Stimulated activated CD4-positive, alpha-beta T cell treated with anti-CD3 and anti-CD28 coated beads, Interleukin-1b, Interleukin-23, amount 100 ng/mL, for 24 hours (primary cell): ENCODE measurements at places on chromosomes 7 and 10.
A peak's percentile ranks its signal among the peaks of the same experiment; 100 is the strongest.

- DNase-seq, result no peak
These were observed 367.2 kb downstream of the FGFR2 start for GRCh38 chr10:121231079-121231478.

DNA sequence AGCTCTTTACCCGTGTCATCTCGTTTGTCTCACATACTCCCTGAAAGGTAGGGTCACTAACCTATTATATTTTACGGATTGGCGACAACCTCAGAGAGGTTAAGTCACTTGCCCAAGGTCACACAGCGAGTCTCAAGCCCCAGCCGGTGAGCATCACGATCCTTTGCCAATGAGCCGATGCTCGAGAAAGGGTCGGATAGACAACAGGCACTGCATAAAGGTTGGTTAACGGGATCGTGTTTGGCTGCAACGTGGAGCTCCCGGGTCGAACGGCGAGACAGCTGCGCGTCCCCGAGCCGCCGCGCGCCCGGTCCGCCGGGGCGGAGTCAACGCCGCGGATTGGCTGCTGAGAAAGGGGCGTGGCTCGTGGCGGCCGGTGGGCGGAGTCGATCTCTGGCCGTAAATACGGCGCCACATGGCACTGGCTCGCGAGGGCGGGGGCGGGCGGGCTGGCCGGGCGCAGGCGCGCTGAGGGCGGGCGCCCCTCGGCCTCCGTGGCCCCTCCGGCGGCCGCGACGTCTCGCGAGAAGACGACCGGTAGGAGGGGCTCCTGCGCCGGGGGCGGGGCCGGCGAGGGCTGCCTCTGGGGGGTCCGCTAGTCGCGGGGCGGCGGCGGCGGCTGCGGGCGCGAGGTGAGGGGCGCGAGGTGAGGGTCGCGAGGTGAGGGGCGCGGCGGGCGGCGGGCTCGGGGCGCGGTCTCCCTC is at the start of gene CHST12:
Gene CHST12, plus strand, starts transcription at position 598 of the 704 bp plus-strand sequence. CDS start 29,029 bp downstream, outside the sequence.
- peak; percentile 85 for DNase-seq

- no peak for DNase-seq
These were observed 18.1 kb downstream of the ADRB1 start for GRCh38 chr10:114061789-114062188.

DNA sequence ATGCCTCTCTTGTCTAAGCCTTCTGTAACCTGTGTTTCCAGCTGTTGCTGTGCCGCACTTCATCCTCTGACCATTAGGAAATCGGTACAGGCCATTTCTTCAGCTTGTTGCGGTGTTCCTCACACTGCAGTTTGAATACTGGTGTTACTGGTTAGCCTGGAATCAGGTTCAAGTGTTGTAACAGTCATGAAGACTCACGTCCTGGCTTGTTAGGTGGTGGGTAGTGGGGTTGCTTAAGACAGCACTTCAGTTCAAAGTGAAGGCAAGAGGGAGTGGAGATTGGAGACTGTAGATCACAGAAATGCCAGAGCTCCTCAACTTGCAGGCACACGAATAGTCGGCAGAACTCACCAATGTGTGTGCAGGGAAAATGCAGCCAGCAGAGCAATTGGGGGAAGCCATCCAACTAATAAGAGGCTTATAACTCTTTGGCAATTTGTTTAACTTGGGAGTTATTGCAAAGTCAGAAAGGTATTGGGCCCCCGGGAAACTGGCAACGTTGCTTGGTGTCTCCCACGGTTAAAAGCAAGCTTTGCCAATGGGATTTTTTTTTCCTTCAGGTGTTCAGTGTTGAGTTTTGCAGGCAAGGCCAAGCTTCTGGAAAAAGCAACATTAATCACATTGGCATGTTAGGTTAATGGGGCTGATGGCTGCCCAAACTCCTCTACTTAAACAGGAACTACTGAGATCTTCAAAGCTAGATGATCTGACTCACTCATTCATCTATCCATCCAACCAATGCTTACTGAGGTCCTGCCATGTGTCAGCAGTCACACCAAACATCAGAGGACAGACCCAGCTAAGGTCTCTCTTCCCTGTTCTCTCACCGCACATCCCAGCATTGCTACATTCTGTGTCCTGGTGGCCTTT is 380.9 kb downstream of the GATA3 start:
- DNase-seq, result no peak

GRCh38 chr10:10778959-10779358 is 238.7 kb upstream of the CELF2 start:
- DNase-seq, result no peak

- no peak for DNase-seq
These were observed 925.1 kb upstream of the CELF2 start for GRCh38 chr10:10092581-10092980.

DNA sequence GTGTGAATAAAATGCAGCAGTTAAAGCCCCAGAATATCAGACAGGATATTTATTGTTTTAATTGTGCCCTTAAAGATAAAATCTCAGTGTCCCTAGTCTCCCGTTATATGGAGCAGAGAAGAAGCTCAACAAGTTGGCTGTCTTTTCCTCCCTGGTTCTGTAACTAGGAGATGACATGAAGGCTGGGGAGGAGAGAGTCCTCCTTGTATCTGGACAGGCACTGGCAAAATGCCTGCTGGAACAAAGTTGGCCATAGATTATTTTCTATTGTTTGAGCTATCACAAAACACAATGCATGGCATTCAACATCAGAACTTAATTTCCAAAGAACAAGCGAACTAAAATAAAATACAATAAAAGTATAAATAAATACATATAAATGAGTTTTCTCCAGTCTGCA is 694.9 kb upstream of the KCND2 start:
- DNase-seq, result no peak

GRCh38 chr10:4053940-4054339 is 268.9 kb upstream of the KLF6 start:
- DNase-seq, result no peak

DNA sequence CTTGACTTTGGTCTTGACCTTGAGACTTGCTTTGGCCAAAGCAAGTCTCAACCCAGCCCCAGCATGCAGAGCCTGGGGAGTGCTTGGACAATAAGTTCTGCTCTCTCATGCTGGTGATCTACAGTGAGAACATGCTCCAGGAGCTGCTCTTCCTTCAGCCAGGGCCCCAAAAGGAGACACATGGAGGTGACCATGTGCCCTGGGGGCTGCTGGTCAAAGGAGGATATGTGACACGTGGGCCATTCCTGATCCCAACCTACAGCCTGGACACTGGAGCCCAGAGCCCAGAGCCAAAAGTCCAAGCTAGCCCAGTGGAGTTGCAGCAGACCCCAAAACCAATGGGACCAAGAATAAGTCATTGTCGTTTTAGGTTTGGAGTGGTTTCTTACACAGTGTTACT is 78.2 kb upstream of the CHST15 start:
- no peak for DNase-seq

- no peak for DNase-seq
These were observed 193.8 kb downstream of the CYP26A1 start for GRCh38 chr10:93267521-93267920.

DNA sequence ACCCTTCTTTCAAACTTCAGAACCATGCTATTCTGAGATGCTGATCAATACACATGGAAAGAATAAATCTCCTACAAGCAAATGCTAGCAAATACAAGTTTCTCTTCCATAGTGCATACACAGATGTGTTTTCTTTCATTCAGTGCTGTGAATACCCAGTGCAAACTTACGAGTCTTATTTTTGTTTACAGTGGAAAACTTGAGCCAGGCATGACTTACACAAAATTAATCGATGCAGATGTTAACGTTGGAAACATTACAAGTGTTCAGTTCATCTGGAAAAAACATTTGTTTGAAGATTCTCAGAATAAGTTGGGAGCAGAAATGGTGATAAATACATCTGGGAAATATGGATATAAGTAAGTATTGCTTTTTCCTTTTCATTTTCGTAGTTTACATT is 48.8 kb downstream of the PNLIPRP3 start:
- DNase-seq, result no peak
